ENCODE measurements at places on chromosomes 2 and 18.

DNA sequence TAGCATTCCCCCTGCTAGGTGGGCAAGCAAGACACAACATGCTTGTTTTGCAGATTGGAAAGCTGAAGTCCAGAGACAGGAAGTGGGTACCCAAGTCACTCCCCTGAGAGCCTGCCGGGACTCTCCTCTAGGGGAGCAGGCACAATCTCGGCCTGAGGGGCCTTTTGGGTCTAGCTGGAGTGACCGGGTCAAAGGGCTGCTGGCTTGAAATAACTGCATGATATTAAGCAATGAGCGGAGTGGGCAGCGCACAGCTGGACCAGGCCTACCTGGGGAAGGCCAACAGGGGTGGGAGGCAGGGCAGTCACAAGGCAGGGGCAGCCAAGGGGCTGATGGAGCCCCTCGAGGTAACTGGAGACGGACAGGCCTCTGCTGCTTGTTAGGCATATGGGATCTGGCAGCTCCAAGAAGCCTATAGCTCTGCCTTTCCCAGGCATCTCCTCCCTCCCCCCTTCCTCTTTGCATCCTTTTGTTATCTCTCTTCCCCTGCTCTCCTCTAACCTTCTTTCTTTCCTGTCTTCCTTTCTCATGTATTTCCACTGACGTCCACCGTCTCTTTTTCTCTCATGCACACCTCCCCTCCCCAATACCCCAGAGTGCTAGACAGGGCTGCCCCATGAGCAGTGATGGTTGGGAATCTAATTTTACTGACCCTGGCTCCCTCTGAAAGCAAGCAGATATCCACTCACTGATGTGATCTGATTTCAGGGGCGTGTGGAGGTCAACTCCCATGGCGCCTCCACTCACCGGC, 237.5 kb downstream of the LOXHD1 start:
- DNase-seq = no peak

GRCh38 chr2:122704109-122704563, 948.7 kb downstream of the TSN start:
- DNase-seq = no peak

- DNase-seq = no peak
These were observed 162.7 kb downstream of the FSHR start for GRCh38 chr2:48991415-48992131.

GRCh38 chr2:215780907-215781685, 232.3 kb downstream of the MREG start:
- DNase-seq = no peak

DNA sequence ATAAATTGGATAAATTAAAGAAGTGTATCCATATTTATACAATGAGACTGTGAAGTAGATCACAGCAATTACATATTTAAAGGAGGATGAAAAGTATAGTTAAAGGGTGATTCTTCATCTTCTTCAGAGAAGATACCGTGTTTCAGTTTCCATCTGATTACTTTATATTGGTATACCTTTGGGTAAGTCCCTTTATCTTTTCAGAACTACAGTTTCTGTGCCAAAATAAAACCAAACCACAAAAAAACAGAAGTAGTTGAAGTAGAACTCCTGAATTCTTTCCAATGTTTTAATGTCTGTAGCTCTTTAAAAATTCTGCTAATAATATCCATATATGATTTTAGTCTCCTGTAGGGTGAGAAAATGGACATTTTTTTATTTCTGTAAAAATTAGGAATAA, 231.2 kb upstream of the LINC00305 start:
- DNase-seq = no peak

GRCh38 chr2:99982744-99983143, 159.6 kb downstream of the AFF3 start:
- DNase-seq = no peak

GRCh38 chr2:42073739-42074503, 26.1 kb downstream of the PKDCC start:
- DNase-seq = no peak

- no peak for DNase-seq
These were observed 3.0 kb downstream of the NPC1 start for GRCh38 chr18:23583071-23583865.

- no peak for DNase-seq
These were observed 138.7 kb upstream of the CCDC150 start for GRCh38 chr2:196500686-196501431.

- no peak for DNase-seq
These were observed 1029.1 kb upstream of the KLHL29 start for GRCh38 chr2:22355816-22356433.

DNA sequence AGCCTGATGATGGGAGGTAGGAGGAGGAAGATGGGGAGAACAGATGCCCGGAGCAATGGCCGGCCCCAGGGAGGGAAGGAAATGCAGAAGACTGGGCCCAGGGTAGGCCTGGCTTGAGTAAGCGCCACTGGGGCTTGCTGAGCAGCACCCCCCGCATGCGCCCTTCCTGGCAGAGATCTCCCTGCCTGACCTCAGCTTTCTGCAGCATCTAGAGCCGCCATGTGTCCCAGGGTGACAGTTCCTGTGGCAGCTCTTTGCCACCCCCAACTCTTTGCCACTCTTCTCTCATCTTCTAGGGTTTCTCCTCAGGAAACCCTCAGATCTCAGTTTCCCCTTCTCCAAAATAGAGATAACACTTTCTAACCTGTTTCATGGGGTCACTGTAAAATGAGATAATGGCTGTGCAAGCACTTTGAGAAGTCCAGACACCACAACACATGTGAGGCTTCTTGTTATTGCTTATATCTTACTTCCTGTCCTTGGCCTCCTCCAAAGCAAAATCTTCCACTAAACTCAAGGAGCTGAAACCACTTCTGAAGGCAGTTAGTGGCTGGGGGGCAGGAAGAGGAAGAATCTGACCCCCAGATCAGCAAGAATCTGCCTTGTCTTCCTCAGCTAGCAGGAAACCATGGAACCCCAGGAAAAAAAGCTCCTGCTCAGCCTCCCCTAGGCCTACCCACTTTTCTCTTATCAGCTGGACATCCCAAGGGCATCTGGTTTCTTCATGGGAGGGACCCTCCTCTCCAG, 64.9 kb downstream of the EPAS1 start:
- DNase-seq = no peak

GRCh38 chr2:22748909-22749308, 636.1 kb upstream of the KLHL29 start:
- no peak for DNase-seq

DNA sequence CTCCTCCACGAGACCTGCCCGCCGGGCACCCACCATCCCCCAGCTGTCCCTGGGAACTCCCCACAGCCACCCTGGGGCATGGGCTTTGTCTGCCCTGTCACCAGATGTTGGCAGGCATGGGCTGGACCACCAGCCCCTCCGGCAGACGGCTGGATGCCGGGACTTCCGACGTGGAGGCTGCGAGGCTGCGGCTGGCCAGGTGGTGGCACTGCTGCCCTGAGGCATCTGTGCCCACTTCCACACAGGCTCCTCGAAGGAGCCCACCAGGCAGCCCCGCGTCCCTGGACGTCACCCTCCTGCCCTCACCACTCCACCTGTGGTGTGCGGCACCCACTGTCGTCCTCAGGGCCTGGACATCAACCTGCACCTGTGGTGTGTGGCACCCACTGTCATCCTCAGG, 319.9 kb upstream of the SALL3 start:
- no peak for DNase-seq

- DNase-seq = no peak
These were observed 318.5 kb upstream of the CWC22 start for GRCh38 chr2:180325416-180326120.

DNA sequence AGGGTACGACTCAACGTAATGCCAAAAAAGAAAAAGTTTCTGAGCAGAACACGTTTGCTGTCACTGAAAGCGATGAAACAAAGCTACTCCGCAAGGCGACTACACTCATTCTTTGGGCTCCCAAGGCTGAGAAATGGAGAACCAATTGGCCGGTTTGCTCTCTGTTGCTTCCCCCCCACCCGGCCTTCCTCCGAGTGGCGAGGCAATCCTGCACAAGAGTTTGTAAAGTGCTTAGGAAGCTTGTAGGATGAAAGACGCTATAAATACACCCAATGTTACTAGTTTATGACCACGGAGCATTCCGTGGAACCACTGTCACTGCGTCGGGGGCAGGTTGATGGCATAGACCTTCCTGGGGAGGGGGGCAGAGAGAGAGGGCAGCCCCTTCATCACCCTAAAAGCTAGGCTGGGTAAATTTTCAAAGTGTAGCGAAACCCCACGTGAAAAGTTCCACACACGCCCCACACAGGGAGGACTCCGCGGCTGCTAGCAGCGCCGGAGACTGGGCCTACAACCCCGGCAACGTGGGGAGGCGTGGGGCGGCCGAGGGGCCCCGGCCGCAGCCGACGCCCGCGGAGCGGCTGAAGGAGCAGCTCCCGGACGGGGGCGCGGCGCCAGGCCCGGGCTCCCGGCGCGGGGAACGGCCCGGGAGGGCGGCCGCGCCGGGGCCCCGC, 915 bp downstream of the CUL3 start:
- no peak for DNase-seq

DNA sequence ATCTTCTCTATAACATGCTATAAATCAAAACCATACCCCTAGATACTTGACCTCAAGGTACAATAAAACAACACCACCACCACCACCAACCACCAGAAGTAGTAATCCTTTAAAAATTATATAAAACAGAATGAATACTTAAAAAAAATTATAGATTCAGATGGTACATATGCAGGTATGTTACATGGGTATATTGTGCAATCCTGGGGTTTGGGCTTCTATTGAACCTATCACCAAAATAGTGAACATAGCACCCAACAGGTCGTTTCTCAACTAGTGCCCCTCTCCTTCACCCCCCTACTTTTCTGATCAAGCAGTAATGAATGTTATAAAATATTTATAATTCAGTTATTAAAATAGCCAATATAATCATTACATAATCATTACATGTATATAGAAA, 71.1 kb upstream of the CHN1 start:
- DNase-seq = no peak

DNA sequence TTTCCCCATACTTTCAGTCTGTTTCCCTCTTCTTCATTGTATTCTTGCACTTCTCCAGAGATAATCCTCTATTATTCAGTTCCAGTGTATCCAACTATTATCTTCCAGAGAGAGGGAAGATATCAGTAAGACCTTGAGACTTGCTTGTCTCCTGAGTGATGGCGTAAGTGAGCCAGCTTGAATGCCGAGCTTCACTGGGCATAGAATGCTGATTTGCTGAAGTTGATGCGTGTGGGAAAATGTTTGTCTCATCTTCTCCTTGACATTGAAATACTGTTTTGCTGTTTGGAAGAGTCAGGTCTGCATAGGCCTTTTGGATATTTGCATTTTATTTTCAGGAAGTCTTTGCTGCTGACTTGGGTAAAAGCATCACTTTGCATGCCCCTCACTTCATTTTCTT, 41.1 kb upstream of the MGAT5 start:
- no peak for DNase-seq

DNA sequence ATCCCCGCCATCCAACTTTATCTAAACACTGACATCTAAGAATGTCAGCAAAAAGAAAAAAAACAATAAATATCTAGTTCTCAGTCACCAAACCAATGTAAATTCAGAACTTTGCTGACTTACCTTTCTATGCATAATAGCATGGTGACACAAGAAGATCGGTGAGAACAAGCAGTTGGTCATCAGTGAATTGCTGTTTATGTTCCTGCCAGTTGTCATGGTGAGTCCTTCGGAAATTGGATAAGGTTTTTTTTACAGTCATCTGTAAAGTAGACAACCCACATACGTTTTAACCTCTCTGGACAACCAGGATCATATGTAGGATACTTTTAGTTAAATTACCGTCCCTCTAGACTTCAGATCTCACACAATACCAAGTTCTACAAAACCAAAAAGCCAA, 6.2 kb upstream of the GPR75 start:
- no peak for DNase-seq

- no peak for DNase-seq
These were observed 909 bp upstream of the NRXN1 start for GRCh38 chr2:51032751-51033330.

- no peak for DNase-seq
These were observed 71.2 kb upstream of the SEC11C start for GRCh38 chr18:59068276-59069071.

DNA sequence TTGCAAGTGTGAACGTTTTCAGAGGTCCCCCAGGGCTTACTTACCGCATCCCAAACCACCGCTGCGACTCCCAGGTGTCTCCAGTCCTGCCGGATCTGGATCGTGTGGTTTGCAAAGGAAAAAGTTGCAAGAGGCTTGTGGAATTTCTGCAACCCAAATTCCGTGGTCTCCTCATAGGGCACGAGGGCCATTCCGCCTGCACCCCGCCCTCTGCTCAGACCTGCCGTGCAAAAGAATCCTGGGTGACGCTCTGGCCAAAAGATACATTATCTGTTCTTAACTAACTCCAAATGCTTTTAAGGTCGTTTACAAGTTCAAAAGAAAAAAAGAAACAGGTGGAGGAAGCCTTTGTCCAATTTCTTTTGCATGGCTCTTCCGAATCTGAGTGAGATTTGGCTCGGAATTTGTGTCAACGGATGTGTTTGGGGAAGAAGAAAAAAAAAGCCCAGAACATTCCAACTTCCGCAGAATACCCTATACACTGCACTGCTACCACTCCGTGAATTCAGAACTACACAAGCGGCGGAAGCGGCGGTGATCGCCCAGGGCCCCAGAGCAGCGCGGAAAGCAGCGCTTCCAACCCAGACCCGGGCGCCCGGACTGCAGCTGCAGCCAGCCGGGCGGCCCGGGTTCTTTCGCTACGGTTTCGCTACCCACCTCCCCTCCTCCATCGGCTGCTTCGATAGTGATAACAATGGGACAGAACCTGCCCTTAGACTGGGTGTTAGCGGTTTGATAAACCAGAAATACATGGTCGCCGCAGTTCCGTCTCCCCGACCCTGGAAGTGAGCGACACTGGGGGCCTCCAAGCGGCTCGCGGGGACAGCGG, 795 bp downstream of the METTL21A start:
- no peak for DNase-seq

DNA sequence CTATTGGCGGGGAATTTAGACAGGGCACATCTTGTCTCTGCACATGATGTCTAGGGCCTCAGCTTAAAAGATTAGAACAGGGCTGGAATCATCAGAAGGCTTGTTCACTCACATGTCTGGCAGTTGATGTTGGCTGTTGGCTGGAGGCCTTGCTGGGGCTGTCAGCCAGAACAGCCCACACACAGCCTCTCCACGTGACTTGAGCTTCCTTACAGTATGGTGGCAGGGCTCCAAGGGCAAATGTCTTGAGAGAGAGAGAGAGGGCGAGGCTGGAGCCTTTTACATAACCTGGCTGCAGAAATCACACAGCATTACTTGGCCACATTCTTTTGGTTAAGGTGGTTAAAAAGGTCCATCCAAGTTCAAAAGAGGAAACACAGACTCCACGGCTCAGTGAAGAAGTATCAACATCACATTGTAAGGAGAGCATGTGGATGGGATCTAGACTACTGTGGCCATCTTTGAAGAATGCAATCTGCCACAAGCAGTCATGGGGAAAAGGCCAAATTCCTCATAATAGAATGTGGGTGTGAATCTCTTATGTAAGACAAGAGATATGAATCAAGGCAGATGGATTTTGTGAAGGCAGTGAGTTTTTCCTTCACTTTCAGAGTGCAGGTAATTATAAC, 30.4 kb downstream of the SRSF7 start:
- no peak for DNase-seq

- no peak for DNase-seq
These were observed 85.4 kb upstream of the CPO start for GRCh38 chr2:206853915-206854314.

GRCh38 chr18:3579701-3580100, 129.7 kb downstream of the TGIF1 start:
- no peak for DNase-seq
